ENCODE measurements at places on chromosomes 11 and 22. TPM values are rescaled to one million over a fixed set of nuclear protein-coding genes. Genes with fewer than 3 reads are reported as not detected.

DNA sequence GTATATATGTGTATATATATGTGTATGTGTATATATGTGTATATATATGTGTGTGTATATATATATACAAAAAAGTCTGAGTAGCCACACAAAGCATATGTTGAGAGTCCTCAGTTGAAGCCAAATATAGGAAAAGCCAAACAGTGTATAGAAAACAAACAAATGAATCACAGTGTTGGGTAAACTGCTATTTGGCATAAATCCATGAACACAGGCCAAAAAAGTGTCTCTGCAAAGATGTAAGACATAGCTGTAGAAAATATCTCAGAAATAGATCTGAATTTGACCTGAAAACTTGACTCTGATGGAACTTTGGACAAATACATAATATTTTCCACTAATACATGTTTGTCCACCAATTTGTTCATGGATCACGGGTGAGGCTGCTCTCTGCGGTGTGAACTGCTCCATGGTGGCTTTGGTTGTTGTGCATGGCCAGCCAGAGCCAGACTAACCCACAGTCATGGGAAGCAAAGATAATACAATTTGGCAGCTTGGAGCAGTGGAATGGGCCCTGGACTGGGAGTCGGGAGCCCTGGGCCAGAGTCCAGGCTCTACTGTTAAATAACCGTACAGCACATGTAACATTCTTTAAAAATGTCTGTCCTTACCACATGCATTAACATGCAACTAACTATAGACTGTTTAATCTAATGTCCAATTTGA lies 76.9 kb upstream of the EED start:
- no peak for DNase-seq

GRCh38 chr22:40498420-40499208 lies 128.2 kb downstream of the SGSM3 start:
- peak; percentile 48 for DNase-seq

DNA sequence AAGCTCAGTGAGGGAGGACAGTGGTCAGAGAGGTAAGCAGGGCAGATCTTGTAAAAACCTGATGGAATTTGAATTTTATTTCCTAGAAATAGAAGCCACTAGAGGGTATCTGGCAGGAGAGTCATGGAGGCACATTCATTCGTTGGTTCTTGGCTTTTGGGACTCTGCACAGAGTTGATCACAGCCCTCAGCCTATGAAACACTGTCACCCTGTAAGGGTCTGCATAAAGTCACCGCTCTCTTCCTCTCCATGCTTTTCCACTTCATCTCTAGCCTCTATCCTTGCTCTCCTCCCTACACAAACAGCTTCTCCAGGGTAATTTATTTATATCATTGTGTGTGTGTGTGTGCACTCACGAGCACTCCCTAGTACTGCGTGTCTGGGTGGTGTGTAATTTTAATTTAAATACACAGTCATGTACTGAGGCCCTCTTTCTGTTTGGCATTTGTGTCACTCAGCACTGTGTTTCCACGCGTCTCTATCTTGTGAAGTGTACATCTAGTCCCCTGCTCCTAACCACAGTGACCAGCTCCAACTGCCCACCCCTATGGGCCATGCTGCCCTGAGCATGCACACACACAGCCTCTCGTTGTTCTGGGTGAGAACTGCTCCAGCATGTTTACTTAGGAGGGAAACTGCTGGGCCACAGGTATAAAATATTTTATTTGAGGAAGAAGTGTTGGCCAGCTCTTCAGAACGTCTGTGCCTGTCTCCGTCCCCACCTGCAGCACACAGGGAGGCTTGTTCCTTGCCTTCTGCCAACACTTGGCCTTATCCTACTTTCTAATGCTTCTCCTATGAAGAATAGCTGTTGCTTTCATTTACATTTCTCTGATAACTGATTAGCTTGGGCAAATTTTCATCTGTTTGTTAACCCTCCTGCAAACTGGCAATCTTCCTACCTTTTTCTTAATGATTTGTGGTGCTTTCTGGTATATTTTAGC lies 4.5 kb downstream of the KCNQ1OT1 start:
- no peak for DNase-seq

DNA sequence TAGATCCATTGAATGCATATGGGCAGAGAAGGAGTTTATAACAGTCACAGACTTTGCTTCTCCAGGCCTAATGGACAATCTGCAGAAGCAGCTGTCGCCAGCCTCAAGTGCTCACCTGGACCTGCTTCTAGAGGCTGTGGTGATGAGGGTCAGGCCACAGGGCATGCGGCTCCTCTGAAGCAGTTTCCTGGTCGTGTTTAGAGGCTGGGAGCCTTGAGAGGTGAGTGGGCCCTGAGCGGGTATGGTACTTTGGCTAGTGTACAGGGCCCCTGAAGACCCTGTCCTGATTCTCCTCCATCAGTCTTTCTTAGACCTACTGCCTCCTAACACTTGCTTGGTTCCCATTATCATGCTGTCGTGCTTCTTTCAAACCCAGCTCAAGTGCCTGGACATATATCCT lies 41.2 kb downstream of the NXPE2 start:
- DNase-seq: no peak

The MIAT gene
- 0.38 TPM for total RNA-seq

DNA sequence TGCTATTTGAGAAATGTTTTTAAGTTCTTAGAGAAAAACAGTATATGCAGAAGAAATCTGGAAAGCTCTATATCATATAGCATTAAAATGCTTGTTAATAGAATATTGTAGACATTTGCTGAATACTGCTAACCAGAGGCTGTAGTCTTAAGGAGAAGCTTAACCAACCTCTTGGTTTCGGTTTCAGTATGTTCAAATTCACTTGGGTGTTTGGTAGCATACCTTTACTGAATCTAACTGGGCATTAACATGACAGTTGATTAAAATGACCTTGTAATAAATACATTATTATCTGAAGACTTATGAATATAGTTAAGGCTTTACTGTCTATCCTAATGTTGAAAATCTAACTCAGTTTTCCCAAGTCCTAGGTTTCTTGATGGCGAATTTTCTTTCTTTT lies 5.4 kb downstream of the PCF11 start:
- no peak for DNase-seq

The OR2D2 gene
- 0.25 TPM for total RNA-seq

GRCh38 chr11:70824605-70825245 lies 426.4 kb downstream of the CTTN start:
- no peak for DNase-seq

DNA sequence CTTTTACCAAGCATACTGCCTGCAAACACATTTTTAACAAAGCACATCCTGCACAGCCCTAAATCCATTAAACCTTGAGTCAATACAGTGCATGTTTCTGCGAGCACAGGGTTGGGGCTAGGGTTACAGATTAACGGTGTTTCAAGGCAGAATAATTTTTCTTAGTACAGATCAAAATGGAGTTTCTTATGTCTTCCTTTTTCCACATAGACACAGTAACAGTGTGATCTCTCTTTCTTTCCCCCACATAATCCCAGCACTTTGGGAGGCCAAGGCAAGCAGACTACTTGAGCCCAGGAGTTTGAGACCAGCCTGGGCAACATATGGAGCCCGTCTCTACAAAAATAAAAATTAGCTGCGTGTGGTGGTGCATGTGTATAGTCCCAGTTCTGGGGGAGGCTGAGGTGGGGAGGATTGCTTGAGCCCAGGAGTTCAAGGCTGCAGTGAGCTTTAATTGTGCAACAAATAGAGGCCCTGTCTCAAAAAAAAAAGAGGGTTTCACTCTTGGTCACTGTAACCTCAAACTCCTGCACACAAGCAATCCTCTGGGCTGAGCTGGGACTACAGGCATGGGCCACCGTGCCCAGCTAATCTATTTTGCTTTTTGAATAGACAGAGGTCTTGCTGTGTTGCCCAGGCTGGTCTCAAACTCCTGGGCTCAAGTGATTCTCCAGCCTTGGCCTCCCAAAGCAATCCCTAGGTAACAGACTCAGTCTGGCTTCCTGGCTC lies 19.7 kb upstream of the SLC3A2 start:
- DNase-seq: no peak

The ACCS gene
- total RNA-seq: 9.1 TPM

Measured in dermis microvascular lymphatic vessel endothelial cell (primary cell).